ENCODE measurements at places on chromosomes 3 and 15.

- DNase-seq, result no peak
Observed at GRCh38 chr15:69539345-69539744, 86.7 kb downstream of the RPLP1 start.

DNA sequence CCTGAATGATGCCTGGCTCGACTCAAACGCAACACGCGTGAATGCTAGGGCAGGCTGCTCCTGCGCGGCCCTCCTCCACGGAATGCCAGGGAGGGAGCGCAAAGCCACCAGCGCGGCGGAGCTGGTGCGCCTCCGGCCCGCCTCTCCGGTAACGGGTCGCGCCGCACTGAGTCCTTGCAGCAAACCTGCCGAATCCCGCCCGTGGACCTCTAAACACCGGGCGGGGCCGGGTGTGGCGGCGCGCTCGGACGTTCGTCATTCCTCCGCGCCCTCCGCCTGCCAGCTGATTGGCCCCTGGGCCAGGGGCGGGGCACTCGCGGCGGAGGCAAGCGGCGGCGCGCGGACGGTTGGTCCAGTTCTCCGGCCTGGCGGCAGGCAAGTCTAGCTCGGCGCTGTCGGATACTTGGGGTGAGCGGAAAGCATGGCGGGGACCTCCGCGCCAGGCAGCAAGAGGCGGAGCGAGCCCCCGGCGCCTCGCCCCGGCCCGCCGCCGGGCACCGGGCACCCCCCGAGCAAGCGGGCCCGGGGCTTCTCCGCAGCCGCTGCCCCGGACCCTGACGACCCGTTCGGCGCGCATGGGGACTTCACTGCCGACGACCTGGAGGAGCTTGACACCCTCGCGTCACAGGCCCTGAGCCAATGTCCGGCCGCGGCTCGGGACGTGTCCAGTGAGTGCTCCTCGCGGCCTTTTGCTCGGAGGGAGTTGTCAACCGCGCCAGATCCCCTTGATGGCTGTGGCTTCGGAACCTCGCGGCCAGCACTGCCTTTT lies at the start of gene ATRIP:
TSS of gene ATRIP (plus strand) at position 313 of the 769 bp plus-strand sequence. CDS start at position 422, 109 bp downstream.
- peak; percentile 91 for DNase-seq

DNA sequence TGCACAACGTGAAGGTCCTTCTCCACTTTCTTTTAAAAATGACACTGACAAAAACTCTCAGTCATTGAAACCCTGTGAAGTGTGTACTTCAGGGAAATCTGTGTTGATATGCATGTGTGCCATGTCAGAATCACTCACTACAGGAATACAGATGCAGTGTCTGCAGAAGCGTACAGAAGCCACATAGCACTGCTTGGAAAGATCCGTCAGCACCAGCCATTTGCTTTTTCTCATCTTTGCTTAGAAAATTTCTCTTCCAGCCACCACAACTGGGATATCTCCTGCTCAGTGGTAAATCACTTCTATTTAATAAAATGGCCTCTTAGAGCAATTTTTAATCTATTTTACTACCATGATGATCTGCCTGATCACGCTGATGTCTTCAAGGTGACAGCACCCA lies 91.3 kb upstream of the ARHGEF26 start:
- DNase-seq, result no peak

DNA sequence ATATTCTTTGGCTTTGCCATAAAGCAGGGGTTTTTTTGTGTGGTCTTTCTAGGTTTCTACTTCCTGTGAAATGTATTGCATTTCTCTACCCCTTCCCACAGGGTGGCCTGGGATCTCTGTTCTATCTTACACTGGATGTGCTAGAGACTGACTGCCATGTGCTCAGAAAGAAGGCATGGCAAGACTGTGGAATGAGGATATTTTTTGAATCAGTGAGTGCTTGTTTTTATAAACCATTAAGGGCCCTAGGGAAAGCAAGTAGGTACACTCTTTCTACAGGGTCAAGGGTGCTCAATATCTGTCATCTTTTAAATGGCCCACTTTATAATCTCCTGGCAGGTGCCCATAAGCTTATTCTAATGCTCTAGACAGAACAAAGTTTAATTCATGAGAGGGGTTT lies 730 bp downstream of the FETUB start:
- DNase-seq, result no peak

DNA sequence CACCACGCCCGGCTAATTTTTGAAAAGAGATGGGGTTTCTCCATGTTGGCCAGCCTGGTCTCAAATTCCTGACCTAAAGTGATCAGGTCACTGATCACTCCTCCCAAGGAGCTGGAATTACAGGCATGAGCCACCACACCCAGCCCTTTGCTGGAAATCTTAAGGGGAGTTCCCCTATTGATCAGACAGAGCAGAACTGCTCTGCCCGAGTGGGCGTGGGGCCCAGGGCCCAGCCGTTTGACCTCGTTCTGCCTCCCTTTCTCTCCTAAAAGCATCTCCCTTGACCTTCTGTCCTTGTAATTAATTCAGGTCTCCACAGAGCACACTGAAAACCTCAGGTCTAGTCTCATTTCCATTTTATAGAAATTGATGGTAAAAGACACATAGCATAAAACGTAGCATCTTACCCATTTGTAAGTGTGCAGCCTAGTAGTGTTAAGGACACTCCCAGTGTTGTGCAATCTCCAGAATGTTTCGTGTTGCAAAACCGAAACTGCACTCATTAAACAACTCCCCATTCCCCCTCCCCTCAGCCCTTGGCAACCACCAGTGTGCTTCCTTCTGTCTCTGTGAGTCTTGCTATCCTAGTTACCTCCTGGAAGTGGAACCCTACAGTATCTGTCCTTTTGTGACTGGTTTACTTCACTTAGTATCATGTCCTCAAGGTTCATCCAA lies 89.3 kb downstream of the SLCO3A1 start:
- DNase-seq, result peak; percentile 97

DNA sequence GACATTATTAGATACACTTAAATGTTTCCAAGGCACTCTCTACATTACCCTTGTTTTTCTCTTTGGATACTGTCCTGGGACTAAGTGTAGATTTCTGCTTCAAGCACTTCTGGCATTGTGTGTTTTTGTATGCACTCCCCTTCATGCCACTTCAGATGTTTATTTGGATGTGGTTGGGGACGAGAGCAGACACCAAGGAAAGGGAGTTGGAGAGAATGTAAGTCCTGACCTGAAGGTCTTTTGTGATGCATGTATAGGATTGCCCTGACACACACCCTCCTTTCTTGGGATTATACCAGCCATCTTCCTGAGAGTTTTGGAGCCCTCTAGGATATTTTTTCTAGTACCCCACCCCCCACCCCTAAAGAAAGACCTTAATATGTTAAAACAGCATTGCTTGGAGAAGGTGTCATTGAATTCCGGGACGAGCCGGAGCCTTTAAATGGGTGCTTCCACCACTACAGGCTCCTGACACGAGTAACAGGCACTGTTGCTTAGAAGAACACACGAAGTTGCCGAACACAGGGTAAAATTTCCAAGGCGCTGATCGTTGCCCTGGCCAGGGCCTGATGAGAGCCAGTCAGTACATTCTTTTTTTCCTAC lies 22.7 kb downstream of the PSMD6 start:
- DNase-seq, result no peak

All from inflammatory macrophage (primary cell).